ENCODE measurements at places on chromosomes 2 and 18.
A peak's percentile ranks its signal among the peaks of the same experiment; 100 is the strongest.

- DNase-seq, result no peak
Measured at GRCh38 chr2:109350526-109350925, 221.5 kb downstream of the SH3RF3 start.

DNA sequence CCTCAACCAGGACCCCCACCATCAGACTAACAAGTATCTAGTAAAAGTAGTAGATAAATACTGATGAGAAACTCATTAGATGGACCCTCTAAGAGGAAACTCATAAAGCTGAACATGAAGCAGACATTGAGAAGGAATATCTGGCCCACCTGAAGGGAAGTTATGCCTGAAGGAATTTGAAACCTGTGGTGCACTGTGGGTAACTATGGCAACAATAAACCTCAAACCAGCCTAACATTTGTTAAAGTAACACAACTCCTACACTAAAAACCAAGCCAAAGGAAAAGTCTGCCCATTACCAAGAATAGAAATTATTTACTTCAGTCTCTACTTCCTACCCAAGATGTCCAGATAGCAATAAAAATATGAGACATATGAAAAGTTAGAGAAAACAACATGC, 43.4 kb downstream of the KIAA1328 start:
- no peak for DNase-seq

DNA sequence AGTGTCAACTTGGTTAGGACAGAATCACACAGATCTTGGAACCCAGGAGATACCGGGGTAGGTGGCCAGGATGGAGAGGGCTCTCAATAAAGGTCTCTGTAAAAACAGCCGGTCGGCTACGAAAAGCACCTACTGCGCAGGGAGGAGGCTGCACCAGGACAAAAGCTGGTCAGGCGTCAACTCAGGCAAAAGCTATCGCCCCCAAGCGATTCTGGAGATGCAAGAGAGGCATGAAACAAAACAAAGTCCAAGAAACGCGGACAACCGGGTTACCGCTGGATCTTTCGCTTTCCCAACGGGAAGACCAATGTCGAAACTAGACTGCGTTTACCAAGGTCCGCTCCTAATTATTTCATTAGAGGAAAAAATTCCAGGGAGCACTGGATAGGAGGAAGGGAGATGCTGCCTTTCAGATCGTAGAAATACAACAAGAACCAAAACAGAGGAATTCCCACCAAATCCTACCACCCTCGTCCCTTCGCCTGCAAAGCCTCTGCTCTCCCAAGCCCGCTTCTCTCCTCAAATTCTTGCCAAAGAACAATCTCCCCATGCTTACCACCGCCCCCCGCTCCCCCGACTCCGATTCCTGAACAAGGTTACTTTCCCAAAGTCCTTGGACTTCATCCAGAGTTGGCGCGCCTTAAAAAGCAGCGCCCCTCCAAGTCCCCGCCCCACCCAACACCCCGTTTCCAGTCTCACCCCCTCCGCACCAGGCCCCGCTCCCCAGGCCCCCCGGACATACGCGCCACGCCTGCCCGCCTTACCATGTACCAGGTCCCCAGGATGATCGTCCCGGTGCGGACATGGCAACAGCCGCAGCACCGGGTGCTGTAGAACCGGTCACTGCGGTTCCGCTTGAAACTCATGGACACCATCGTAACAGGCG, 539 bp downstream of the LAPTM4A start:
- peak; percentile 43 for DNase-seq

- DNase-seq, result peak; percentile 44
Measured at GRCh38 chr2:43473767-43474166, 122.1 kb downstream of the THADA start.

DNA sequence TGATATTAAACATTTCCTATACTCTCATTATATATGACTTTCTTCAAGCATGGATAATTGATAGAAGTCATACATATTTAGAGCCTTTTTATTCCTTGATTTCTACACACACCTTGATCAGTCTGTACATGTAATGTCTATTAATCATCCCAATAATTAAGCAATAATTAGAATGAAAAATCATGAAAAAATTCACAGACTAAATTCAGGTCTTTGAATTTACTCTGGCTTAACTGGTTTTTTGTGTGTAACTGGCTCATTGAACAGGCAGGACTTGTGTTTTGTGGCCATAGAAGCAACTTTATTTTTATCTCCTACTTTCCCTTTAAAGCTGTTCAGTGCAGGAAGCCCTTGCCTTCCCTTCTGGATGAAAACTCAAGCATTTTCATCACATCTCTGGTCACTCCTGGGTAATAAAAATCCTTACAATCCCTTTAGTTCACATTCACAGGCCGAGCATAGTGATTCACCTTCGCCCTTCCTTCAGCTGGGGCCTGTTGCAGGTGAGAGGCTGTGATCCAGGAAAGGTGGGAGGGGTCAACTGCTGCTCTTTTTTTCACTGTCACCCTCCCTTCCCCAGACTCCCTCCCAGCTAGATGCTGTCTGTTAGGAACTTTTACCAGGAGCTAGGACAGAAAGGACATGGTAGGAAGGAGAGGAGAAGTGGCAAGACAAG, 58.0 kb upstream of the ITSN2 start:
- DNase-seq, result peak; percentile 69

DNA sequence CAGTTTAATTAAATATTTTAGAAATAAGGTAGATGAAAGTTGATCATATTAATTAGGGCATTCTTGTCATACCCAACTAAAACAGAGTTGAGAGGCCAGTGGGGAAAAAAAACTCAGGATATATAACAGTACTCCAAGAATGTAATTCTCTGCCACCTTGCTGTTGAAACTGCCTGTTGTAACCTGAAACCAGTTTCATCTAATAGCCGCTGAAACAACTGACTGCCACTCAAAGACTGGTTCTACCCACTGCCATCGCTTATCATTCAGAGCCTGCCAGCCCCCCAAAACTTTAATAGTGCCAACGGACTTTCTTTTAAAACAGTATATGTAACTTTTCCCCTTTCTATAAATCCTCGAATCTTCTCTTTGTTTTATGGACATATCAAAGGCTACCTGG, 37.7 kb upstream of the FSIP2 start:
- DNase-seq, result peak; percentile 11

DNA sequence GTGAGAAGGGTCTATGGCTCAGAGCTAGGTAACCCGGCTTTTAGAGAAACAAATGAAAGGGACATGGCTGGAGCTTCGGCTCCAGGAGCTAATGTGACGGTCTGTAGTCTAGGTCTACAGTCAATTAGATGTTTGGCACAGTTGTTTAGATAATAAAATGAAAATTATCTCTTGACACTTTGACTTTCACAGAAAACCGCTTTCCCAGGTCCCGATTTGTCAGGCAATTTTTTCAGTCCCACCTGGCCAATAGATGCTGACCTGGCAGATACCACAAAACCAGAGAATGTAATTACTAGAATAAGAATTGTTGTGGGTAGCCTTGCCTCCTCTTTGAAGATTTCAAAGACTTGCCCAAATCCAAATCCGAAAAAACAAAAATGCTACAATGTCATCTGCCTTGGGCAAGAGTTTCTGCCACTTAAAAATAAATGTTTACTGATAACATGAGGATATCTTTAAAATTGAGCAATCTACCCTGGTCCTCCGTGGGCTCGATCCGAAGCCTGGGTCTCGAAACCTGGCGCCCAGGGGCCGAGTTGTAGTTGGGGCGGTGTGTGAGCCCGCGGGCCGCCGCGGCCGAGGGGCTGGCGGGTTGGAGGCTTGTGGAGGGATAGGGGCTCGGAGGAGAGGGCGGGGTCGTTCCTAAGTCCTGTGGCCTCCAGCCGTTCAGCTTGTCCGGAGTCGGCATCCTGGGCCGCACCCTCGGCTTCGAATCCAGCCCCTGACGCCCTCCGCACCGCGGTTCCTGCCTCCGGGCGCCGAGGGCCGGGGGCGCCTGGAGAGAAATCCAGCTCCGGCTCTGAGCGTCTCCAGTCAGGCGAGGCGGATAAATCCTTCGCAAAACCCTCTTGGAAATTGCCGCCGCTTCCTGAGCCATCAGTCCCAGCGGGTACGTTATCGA, 2.3 kb downstream of the EMX1 start:
- no peak for DNase-seq

- no peak for DNase-seq
Measured at GRCh38 chr2:105557021-105557920, 158.4 kb upstream of the FHL2 start.

DNA sequence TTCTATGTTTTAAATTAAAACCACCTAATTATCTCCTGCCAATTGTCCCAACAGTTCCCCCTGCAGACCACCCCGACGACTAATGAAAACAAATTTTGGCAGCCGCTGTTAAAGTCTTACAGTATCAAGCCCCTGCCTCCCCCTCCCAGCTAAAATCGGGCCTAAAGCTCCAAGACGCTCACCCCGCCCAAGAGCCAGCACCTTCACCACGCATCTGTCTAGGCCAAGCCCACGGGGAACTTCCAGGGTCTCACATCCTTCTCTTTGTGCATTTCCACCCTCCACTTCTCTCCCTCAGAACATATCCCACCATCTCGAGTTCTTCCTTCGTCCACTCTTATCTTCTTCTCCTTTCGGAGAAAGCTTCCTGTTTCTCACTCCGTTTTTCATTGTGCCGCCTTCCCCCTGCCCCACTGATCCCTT, 445 bp downstream of the PRPF40A start:
- peak; percentile 29 for DNase-seq

DNA sequence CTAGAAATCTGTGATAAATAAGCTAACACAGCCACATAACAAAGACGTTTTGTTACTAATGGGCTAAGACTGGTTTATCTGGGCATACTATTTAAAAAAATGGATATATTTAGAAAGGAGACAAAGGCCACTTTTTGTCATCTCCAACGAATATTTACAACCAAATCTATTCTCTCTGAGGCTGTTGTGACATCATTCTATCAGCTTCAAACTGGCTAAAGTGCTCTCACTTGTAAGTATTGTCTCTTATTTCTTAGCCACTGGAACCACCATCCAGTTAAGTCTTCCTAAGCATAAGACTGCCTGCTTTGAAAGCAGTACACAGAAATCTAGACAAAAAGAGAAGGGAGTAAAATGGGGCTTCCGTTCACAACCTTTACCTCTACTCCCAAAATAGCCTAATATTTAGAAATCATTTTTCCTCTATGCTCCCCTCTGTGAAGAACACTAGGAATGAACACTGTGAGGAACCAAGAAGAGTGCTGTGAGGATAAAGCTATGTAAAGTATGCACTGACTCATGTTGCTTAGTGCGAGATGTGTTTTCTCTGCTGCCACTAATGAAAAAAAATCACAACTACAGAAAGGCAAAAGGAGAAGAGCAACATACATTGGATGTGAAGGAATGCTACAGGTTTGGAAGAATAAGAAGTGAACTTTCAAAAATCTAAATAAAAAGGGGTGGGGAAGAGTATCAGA, 264.1 kb downstream of the EXOC6B start:
- peak; percentile 30 for DNase-seq

DNA sequence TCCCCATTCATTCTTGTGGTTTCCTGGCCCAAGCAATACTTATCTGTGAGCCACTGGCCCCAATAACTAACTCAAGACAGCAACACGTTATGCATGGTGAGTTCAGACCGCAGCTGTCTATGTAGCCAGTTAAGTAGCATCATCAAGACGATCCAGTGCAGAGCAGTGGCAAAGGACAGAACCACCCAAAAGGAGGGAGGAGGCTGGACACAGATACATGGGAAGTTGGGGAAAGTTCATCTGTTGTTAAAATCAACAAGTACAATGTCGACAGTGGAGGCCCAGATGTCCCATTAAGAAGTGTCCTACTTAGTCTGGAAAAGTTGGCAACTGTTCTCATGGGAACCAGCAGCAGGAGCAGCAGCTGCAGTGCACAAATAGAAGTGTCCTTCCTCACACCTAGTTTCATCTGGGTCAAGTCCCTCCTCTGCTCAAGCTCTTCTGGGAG, 106.9 kb upstream of the THOC1 start:
- DNase-seq, result no peak

DNA sequence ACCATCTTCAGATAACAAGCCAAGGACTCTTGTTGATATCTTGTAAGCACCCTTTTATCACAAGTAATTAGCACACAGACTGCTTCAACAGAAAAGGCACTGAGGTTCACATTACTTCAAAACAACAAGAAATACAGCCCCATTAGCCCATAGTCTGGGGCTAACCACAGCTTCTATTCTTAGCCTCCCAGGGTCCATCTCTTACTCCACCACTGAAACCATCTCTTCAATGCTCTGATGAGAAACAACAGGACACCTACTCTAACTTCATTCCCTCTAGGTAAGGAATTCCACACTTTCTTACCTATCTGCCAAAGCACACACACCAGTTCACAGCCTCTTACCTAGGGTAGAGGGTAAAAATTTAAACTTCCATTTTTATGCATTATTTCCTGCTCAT, 26.4 kb upstream of the CYTIP start:
- no peak for DNase-seq

- DNase-seq, result no peak
Measured at GRCh38 chr2:115782286-115782685, 1339.8 kb downstream of the DPP10 start.

- no peak for DNase-seq
Measured at GRCh38 chr2:16291226-16291625, 350.9 kb downstream of the MYCN start.

Measured in bronchial epithelial cell (primary cell).